ENCODE measurements at places on chromosomes 12 and 14.

DNA sequence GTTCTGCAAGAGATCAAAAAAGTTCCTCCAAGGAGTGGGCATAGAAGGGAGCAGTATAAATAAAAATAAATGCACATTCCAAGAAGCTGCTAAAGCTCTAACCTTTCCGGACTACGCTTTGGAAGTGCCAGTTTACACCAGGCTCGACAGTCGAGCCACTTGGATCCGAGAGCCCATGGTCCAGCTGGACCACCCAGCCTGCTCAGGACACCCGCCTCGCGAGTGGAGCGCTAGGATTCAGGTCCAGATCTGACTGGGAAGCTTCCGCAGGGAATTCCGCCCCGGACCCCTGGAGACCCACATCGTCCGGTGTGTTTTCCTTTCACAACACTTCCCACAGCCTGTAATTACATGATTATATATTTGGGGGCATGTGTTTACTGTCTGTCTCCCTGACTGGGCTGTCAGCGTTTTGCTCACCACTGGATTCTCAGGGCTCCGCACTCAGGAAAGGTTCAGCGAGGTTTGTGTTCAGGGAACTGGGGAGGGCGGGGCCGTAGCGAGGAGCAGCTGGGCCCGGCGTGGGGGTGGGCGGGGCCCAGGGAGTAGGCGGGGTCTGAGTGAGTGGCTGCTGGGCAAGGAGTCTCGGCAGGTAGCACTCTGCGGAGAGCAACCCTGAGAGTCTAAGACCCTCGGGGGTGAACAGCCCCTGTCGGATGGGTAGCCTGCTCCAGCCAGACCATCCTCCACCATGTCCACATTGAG lies 52.3 kb upstream of the TMEM263 start:
- DNase-seq, result peak; percentile 71

DNA sequence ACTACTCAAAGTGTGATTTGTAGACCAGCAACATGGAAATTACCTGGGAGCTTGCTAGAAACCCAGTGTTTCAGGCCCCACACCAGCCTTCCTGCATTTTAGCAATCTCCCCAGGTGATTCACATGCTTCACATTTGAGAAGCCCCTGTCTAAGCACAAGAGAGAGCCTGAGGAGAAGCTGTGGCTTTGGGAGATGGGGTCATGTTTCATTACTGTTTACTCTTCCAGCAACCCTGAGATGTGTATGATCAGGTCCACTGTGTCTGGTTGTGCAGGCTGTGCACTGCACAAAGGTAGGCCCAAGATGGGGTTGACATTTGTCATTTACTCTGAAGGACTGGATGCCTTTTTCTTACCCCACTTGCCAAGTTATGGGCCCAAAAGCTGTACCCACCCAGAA lies 190.1 kb downstream of the SLC41A2 start:
- DNase-seq, result no peak

- no peak for DNase-seq
These were observed 26.1 kb upstream of the OR10P1 start for GRCh38 chr12:55610598-55610997.

DNA sequence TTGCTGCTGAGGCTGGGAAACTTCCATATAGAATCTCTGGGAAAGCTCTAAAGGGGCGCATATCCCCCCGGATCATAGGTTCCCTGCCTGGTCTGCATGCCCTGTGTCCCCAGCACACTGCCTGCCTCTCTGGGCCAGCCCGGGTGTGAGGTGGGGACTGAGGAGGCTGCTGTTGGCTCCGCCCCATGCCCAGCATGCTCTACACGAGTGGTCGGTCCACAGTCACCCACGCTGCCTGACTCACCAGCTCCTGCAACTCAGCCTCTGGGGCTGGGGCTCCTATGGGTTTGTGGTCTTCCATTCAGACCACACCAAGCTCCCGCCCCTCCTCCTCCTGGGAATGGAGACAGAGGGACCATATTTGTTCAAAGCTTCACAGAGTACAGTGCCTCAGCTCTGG lies 88.5 kb upstream of the ANO2 start:
- DNase-seq, result no peak

DNA sequence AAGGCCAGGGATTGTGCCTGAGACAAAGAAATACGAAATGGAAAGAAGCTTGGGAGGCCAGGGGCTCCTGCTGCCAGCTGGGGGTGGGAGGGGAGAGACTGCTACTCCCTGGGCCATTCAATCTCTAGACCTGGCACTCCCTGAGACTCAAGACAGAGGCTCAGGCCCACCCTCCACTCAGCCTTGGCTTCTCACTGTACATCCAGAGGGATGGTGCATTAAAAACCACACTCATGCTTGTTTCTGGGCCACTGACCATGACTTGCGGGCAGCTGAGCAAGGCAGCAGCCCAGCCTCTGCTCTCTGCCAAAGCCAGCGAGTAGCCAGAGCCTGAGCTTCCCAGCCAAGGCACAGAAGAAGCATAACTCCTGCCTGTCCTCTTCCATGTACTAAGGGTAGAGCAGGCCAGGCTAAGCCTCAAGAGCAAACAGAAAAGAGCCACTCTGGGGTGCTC lies 41.5 kb downstream of the PITPNM2 start:
- no peak for DNase-seq

- DNase-seq, result no peak
These were observed 60.1 kb upstream of the RFX4 start for GRCh38 chr12:106522708-106523107.

Data from activated CD4-positive, alpha-beta T cell treated with anti-CD3 and anti-CD28 coated beads, Interleukin-2, amount 50 U/mL, for 4 hours (primary cell).